ENCODE measurements at places on chromosomes 3 and 15.

GRCh38 chr3:61315871-61316270, 64.6 kb upstream of the FHIT start:
- DNase-seq: no peak

GRCh38 chr15:40836020-40836419, 7.5 kb upstream of the PPP1R14D start:
- DNase-seq: no peak

DNA sequence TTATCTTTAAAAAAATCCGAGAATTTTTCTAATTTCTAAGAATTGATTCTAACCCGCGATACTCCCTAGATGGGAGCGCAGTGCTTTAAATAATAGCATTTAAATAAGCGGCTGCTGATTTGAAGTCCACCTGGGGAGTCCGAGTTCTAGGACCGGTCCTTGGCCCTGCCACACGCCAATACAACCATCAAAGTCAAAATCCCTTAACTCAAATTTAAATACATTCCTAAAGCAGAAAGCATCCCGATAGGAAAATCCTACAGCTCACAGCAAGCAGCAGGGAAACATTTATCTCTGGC, 508 bp upstream of the ECT2 start:
- DNase-seq: no peak

DNA sequence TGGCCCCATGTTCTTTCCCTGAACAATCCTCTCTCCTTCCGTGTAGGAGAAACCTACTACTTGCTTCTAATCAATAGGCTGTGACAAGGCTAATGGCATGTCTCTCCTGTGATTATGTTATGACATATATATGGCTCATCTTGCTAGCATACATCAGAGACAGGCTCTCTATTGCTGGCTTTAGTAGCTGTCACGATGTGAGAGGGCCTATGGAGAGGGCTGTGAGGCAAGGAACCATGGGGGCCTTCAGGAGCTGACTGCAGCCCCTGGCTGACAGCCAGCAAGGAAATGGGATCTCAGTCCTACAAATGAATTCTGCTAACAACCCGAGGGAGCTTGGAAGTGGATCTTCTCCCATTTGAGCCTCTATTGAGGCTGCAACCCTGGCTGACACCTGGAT, 96.3 kb downstream of the EOMES start:
- no peak for DNase-seq

DNA sequence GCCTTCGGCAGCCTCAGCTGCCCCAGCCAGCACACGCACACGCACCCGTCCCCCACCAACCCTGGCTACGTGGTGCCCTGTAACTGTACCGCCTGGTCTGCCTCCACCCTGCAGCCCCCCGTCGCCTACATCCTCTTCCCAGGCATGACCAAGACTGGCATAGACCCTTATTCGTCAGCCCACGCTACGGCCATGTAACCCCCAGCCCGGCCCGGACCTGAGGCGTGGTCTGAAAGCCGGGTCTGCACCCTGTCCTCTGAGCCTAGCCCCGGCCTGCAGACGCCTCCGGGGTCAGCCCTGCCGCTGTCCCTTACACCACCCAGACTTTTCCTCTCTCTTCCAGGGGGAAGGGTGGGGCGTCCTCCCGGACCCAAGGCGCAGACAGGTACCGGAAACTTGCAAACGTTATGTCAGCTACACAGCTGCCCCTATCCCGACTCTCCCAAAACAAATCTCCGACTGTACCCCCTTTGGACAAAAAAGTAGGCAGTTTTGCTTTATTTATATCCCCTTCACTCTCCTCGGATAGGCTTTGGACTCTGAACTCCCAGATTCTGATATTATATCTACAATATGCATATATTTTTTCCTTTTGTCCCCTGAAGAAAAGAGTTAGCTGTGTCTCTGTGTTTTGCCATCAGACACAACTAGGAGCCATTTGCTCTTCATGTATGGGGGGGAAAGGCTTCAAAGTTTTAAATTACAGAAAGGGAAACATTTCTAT, 1.4 kb downstream of the SOX14 start:
- no peak for DNase-seq

DNA sequence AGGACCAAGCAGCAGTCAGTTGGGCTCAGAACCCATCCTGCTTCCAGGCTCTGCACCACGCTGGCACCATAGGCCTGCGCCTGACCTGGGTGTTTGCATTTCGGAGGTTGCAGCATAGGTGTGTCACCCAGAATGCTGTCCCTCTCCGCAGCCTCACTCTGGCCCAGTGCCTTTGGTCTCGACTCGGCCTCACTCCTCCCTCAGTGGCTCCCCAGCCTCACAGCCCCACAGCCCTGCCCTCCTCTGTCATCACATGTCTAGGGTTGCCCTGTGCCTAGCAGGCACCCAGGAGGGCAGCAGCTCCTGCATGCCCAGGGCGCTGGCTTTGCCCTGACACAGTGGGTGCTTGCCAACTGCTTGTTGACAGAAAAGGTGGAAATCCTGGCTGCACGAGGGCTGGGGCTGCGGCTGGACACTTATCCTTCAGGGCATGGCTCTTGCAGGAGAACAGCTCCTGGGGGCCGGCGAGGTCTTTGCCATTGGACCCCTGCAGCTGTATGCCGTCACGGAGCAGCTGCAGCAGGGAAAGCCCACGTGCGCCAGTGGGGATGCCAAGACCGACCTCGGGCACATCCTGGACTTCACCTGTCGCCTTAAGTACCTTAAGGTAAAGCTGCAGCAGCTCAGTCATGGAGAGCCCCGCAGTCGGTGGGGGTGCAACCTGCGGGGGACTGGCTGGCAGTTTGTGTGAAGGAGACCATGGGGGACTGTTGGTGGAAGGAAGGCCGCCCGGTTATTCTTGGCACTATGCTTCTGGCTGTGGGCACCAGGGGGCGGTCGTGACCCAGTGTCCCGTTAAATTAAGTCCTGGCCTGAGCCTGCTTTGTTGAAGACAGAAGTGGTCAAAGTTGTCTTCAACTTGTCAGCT, 16.2 kb downstream of the NISCH start:
- DNase-seq: no peak

DNA sequence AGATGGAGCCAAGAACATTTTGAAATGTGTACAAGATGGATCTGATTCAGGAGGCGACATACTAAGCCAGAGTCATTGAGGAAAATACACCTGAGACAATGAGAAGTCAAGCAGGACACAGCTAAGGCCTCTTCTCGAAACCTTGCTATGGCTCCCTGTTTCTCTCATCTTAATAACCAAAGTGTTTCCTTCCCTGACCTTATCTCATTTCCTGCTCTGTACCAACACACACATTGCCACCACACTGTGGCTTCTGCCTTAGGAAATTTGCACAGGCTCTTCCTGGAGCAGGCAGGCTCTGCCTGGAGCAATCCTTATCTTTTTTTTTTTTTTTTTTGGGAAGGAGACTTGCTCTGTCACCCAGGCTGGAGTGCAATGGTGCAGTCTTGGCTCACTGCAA, 36.6 kb downstream of the OXSM start:
- no peak for DNase-seq

GRCh38 chr15:51706926-51707608, 25.8 kb downstream of the SCG3 start:
- no peak for DNase-seq

DNA sequence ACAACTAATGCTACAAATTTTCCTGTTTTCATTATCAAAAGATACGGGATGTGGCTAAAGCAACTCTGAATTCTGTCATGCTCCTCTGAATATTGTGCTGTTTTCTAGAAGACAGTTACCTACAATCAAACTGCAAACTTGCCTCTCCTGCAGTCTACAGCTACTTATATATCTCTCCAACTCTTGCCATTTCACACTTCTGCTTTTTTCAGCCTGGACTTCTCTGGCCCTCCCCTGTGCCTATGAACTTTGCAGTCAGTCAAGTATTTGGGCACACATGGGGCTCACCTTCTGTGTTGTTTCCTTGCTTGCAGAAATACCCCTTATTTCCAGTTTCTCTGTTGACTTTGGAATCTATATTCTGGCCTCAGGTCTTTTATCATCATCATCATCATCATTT, 575.6 kb downstream of the GRM7 start:
- DNase-seq: no peak

GRCh38 chr3:78641703-78642102, 1126.1 kb downstream of the ROBO1 start:
- DNase-seq: no peak

DNA sequence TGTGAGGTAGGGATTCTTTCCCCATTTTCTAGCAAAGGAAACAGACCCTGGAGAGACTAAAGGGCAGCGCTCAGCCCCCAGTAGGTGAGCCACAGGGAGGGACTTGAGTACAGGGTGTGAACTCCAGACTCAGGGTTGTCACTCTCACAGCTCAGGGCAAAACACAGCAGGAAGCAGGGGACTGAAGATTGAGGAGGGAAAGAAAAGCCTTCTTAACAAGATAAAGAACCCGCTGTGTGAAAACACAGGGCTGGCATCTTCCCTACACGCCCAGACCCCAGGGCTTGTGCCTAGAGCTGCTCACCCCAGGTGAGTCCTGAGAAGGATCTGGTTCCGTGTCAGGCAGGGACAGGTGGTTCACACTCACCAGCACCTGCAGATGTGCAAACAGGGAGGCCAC, 59.6 kb downstream of the ABTB1 start:
- DNase-seq: no peak

DNA sequence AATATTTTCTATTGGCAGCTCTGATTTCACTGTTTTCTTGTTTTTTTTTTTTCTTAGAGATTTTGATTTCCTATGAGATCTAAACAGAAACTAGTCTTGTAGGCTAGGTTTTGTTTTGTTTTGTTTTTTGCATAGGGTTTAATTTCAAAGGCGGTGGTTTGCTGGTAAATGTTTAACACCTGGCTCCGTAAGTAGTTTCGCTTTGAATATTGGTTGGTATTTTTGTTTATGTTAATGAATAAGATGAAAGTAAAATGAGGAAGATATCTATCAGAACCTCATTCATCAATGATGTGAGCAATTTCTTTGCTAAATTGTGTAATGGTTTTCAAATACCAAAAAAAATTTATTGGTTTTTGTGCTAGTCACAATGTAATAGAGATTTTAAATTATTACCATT, 39.7 kb upstream of the TM4SF1 start:
- DNase-seq: peak; percentile 12

DNA sequence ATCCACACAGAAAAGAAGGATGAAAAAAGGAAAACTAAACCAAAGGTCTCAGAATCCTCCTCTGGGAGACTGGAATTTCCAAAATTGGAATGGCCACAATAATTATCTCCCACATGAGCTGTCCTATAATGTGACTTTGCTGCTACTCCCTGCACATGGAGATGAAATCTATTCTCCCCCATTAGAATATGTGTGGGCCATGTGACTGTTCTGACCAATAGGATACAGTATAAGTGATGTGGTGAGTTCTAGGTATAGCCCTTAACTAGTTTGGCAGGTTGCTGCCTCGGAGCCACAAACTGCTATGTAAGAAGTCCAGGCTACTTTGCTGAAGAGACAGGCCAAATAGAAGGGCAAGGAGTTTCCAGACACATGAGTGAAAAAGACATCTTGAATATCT, 5.2 kb downstream of the TRIM59 start:
- DNase-seq: no peak

- DNase-seq: no peak
These were observed 115.3 kb downstream of the KCNH8 start for GRCh38 chr3:19263606-19264005.

DNA sequence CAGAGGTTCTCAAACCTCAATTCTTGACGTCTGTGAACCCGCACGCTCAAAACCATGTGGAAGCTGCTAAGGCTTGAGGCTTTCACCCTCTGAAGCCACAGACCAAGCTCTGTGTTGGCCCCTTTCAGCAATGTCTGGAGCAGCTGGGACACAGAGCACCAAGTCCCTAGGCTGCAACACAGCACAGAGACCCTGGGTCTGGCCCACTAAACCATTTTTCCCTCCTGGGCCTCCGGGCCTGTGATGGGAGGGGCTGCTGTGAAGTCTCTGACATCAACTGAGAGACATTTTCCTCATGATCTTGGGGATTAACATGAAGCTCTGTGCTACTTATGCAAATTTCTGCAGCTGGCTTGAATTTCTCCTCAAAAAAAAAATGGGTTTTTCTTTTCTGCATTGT, 21.3 kb upstream of the NEDD4 start:
- DNase-seq: no peak

DNA sequence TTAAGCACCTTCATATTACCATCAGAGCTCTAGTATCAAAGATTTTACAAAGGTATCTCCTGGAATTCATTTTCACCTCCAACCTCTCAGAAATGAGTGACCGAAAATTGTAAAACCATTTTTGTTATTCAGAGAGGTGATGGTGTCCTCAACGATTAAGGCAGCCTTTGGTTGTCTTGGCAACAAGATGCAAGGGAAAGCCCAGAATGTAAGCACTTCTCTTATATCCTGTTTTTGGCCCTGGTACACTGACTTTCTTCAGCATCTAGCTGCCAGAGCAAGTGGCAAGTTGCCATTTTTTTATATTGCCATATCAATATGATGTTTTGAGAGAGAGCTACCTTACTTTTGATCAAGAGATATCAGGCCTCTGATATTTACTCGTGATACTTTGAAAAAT, 384.9 kb upstream of the NECTIN3 start:
- DNase-seq: no peak

- no peak for DNase-seq
These were observed 118.8 kb downstream of the CLSTN2 start for GRCh38 chr3:140053794-140054193.

DNA sequence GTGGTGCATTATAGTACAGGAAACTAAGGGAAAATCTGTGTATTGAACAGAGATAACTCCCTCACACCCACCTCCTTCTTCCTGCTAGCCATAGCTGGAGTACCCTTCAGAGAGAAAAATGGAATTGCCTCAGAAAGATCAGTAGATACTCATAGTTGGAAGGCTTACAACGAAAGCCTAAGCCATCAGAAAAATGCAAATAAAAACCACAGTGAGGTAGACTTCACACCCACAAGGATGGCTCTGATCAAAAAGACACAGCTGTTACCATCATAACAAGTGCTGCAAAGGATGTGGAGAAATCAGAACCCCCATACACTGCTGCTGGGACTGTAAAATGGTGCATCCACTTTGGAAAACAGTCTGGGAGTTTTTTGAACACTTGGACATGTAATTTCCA, 7.4 kb upstream of the DLG1 start:
- peak; percentile 19 for DNase-seq

DNA sequence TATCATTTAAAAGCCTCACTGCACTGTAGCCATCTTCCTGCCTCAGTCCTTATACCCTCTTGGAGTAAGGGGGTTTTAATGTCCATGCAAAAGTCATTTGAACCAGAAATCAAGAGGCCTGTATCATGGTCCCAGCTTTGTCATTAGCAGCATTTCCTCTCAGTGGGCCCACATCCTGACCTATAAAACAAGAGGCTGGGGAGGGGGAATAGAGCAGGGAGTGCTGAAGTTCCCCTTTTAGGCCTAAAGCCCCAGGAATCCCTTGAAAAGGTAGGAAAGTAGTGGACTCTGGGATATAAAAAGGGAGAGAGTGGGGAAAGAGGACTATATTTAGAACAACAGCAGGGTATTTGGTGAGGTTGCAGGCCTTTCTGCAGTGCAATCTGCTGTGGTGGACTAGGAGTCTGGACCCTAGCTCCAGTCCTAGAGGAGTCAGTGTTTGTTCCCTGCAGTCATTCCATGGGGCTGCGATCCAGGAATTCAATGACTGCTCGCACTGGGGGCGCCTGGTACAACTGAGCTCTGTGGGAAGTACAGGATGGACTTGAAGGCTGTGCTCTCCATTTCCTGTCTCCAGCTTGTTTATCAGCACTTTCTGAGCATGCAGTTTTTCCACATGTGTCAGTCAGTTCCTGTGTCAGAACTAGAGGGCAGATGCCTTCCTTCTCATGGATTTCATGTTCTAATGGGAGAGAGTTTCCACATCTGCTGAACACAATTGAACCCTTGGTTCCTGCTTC, 46.8 kb downstream of the PDHB start:
- DNase-seq: no peak
